ENCODE measurements at places on chromosomes 7 and 10.
A peak's percentile ranks its signal among the peaks of the same experiment; 100 is the strongest.

GRCh38 chr7:4835398-4836205 lies 26.2 kb downstream of the PAPOLB start:
- no peak for DNase-seq

DNA sequence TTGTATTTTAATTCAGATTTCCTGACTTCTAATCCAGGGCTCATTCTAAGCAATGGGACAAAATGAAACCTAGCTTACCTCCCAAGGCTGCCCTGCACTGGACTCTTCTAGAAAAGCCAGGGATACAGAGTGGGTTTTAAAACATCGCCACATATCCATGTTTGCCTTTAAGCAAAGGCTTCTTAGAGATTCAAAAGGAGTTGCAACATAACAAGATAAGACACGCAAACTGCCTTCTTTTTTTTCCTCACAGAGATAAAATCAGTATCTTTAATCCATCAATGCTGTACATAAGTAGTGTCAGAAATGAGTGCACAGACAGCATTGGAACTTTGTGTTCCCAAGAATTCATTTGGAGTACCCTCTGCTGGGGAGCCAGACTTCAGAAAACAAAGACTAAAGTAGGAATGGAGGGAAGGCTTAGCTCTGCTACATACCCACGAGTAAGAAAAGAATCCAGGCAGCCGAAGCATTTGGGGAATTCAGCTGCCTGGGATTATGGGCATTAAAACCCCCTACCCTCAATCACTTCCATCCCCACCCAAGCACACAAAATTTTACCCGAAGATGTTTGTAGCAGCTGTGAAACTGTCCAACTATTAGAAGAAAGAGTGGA lies 427.8 kb downstream of the ARL4A start:
- no peak for DNase-seq

DNA sequence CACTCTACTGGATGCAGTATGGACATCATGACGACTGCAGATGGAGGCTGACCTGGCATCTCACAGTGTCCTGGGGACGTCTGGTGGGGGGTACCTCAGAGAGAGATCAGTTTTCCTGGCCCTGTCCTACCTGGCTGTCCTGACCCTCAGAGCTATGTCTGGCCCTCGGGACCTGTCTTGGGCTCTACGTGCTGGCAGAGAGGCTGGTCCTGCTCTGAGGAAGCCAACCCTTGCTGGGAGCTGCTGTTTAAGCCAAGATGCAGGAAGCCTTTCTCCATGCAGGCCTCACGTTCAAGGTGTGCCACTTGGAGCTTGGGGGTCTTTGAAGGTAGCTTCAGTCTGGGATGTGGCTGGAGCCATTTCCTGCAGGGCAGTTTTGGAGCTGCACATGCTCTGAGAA lies 42.1 kb upstream of the CXCL12 start:
- DNase-seq, result no peak

GRCh38 chr7:7434329-7434728 lies 101.3 kb downstream of the COL28A1 start:
- DNase-seq, result no peak

- DNase-seq, result no peak
Observed at GRCh38 chr10:130686689-130687300, 550.6 kb downstream of the GLRX3 start.

DNA sequence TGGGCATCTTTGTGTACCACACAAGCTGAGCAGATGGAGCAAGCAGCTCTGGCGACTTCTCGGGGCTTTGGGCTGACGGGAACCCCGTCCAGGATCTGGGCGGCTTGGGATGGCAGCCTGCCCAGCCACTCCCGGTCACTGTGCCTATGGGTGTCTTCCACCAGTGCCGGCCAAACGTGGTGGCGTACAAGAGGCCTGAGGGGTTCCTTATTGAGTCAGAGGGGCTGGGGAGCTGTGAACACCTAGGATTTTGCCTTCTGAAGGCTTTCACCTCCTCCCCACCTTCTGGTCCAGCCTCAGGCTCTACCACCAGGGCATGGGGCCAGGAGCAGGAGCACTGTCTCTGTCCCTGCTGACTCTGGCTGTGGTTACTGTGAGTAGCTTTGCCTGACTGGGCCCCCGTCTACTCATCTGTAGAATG lies 71.8 kb upstream of the PPIF start:
- no peak for DNase-seq

DNA sequence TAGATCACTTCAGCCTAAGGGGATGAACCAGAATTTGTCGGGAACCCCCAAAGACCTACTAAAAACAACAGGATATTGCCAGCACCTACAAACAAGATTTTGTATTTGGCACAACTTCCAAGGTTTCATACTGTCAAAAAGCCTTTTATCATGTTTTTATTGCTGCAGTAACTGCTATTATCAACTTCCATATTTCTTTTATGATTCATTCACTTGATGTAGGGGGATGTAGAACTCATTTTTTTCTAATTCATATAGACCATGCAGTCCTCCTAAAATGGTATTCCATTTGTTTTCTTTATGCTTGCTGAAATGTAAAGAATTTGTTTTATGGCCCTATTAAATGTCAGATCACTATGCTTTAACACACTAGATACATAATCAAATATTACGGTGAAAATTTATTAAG lies 30.0 kb upstream of the WNT16 start:
- DNase-seq, result no peak

DNA sequence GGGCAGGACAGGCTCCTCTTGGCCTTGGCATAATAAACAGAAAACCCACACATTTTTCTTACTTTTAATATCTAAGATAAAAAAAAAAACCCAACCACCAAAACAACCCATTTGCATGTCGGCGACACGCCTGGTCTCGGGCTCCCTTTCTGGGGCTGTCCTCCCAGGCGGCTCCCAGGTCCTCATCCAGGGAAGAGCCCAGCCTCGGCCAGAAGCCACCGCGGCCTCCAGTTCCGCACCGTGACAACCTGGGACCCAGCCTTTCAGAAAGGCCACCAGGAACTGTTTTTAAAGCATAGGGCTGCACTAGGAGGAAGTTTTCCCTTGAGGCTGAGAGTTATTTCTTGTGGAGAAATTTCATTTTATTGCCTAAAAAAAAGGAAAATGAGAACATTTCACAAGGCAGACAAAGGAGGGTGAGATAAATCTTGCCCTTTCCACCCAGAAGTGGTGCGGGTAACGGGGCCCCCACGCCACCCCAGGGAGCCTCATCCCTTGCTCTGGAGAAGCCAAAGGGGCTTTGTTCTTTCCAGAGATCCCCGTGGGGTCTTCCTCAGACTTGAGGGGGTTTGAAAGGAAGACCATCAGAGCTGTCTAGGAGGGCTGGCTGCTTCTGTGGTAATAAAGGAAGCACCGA lies 39.2 kb upstream of the MKRN1 start:
- no peak for DNase-seq

- no peak for DNase-seq
Observed at GRCh38 chr10:21379143-21379542, 146.3 kb downstream of the SKIDA1 start.

DNA sequence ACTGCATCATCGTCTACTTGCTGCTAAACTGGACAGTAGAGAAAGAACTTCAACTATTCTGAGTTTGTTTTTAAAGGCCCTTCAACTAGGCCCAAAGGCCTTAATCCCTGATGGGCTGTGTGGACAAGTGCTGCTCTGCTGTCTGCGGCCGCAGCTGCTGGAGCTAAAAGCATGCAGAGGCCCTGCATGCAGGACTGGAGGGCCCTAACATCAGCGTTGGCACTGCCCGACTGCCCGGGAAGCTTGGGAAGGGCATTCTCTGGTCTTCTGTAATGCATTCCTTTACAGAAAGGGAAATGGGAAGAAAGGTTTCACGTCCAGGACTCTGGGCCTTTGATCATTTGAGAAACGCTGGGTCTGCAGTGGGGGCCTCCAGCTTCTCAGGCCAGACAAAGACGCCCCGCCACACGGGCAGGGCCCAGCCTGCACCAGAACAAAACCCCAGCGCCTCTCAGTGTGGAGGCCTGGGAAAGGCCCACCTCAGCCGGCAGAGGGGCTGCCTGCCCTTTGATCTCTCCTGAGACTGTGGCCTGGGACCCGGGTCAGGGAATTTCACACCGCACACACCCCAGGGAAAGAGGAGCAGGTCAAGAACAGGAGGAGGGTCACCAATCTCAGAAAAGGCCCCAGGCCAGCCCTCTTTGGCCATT lies 229.3 kb downstream of the DNAJB6 start:
- no peak for DNase-seq

- peak; percentile 29 for DNase-seq
Observed at GRCh38 chr7:27784399-27785053, 44.6 kb downstream of the TAX1BP1 start.

DNA sequence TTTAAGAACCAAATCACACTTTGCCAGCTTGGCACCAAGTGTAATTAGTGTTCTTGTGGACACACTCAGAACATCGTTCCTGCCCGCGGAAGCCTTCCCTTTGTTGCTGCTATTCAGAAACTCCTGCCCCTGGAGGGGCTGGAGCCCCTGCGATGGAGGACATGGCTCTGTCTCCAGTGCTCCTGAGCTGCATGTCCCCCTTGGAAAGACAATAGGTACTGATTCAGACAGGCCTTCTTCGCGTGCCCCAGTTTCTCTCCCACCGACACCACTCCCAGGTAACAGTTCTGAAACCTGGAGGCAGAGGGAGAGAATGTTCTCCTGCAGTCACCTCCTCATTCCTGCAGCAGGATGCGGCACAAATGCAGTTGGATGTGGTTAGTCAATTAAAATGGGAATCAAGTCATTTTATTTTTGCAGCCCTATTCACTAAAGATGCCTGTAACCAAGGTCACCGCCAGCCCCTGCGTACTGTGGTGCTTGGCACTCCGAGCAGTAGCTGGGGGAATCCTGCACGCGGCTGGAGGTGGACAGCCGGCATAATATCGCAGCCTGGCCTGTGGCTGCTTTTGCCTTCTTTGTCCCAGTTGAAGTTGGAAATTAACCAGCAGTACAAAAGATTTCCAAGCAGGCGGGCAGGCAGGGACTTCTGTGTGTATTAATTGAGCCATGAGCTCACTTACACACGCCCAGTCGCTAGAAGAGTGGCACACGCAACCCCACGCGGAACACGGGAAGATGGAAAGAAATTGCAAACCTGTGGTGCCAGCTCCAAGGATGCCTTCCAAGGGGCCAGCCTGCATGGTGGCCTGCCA lies 205.7 kb downstream of the EBF3 start:
- no peak for DNase-seq

DNA sequence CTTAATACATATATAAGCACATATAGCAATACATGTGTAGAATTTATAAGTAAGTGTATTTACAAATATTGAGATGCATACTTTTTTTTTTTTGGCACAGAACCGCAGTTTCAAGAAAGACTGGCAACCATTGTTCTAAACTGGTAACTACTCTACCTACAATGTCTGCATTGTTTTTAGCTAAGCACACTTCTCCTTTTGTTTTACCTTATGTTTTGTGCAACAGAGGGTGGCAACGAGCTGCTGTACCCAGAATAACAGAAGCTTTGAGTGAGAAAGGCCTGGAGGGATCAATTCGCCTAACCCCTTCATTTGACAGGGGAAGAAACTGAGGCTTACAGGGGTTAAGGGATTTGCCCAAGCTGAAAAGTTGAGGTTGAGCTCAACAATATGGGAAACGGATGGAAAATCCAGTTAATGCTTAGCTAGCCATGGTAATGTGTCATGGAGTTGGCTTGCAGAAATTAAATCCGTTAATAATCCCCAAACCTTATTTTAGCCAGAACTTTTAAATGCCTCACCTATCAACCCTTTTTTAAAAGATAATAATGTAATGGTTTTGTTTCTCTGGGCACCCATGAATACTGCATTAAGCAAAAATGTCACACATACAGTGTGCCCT lies 25.5 kb downstream of the FZD1 start:
- DNase-seq, result no peak

DNA sequence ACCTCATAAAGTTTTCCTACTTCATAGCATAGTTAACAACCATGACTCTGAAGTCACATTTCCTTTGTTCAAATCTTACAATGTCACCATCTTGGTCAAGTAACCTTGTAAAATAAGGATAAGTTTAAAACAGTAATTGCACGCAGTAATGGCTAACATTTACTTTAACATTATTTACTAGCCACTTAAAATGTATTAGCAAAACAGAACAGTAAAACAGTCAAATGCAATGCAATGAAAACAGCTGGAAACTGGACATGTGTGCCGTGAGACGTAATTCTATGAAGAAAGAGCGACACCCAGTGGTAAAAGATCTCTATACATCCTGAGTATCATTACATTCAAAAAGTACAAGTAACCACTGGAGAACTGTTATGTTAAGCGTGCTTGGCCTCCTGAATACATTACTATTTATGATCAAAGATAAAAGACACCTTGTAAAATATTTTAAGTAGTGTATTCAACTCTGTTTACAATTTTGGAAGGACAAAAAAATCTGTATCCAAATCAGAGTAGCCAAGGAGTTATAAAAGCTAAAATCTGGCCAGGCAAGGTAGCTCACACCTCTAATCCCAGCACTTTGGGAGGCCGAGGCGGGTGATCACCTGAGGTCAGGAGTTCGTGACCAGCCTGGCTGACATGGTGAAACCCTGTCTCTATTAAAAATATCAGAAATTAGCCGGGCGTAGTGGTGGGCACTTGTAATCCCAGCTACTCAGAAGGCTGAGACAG lies 27.2 kb downstream of the ATE1 start:
- DNase-seq, result peak; percentile 40

DNA sequence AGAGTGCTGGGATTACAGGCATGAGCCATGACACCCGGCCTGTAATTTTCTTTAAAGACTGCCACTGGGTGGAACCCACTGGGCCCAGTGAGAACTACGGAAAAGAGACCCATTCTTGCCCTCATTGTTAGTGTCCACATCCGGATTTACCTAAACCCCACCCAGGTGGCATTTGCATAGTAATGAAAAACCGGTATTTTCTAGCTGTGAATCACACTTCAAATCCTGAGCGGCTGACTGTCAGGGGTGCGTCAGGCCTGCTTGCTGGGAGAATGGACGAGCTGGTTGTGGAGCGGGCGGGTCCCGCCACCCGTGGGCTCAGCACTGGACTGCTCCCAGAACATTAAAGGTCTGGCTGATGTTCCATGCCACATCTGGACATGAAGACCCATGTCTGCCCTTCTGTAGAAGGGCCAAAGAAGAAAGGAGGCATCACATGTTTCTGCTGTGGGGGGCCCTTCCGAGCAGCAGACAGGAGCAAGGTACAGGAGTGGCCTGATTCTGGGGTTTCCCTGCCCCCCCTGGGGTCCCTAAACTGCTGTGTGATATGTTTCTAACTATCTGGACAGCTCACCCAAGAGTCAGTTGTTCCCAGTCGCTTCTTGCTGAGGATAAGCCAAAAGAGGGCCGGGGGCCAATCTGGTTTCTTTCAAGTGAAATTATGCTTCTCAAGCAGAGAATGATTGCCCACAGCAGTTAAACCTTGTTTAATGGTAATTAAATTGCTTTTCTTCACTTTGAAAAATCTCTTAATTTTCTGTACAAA lies 46.4 kb downstream of the KIAA1217 start:
- no peak for DNase-seq

- no peak for DNase-seq
Observed at GRCh38 chr10:6173203-6173602, 29.5 kb upstream of the PFKFB3 start.

- no peak for DNase-seq
Observed at GRCh38 chr7:27520815-27521790, 141.6 kb downstream of the HIBADH start.

DNA sequence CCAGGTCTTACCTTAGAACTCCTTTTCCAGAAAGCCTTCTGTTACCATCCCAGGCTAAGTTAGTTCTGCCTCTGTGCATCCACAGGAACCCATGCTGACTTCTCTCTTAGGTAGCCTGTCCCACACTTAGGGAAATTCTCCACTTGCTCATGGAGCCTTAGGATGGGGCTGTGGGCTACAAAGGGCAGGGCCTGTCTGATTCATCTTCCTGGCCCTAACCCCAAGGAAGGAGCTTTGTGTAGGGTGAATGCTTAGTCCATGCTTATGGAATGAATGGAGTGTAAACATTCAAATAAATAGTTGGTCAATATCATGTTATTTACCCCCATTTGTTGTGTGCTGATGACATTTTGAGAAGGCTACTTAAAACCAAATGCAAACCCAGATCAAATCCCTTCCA lies 54.7 kb downstream of the EMX2 start:
- no peak for DNase-seq

Data from HL-60 (cell line).